ENCODE measurements at places on chromosomes 6 and 20.

DNA sequence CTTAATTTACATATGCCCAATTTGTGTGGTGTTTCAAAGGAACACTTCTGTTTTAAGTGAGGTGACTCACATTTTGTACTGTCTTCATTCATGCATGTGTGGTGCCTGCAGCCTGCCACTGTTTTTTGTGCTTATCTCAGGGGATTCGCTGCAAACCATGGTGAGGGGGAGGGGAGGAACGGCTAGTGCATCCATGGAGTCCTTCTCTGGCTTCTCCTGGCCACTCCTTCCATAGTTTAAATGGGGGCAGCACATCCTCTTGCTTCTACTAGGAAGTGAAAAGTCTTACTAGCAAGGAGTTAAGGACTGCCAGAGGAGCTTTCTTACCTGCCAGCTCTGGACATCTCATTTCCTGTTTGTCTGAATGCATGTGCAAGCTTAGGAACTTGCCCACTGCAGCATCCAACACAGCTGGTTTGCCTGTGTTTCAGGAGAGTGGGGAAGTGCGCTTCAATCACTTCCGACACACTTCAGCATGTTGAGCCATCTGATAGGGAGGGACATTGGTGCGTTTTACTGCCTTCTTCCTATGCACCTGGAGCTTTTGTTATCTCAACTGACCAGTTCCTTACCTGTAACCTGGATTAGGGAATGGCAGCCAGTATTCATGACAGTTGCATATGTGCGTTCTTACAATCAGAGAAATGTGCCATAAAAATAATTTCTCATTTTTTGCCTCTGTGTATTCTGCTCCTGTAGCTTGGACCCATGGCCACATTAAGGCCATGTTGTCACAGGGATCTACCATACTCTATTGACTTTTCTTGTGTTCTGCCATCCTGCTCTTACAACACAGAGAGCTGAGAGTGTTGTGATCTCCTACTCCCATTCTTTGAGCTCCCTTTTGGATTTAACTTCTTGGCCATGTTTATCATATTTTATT is 211.3 kb downstream of the ARID1B start:
- DNase-seq: no peak

DNA sequence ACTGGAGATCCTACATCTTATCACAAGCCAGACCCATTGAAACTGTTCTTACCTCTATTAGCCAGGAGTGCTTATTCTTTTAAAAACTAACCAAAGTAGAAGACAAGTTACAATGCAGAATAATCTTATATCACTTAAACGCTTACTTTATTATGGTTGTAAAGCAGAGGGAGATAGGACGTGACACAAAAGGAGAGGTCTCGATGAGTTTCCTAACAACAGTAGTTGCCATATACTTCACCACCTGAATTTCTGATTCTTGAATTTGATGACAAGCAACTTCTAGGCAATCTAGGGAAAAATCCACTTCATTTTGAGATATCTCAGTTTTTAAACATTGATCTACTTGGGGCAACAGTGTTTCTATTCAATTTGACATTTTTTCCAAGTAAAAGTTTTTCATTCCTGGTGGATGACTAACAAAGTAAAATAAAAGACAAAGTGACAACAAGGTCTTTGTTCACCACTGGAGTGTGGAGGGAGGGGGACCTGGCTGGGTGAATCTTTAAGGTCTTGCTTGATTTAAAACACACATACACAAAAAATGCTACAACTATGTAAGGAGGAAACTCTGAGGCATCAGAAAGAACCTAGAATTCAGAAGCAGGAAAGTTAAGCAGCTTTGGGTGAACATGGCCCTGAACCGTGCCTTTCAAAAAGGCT is 110.9 kb downstream of the SMLR1 start:
- no peak for DNase-seq

DNA sequence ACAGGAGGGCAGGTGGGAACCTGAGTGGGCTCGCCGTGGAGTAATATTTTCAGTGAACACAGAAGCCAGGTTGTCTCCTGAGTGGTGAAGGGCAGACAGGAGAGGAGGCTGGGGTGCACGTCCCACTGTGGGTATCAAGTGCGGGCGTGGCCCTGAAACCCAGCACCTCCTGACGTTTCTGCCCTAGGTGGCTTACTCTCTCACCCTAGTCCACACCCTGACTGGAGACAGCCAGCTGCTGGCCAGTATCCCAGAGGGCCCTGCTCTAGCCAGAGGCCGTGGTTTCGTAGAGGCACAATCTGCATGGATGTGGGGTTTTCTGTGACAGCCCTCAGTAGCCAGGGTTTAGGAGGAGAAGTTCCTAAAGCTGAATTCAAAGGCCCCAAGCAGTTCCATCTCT is 86.7 kb downstream of the TRERF1 start:
- no peak for DNase-seq

DNA sequence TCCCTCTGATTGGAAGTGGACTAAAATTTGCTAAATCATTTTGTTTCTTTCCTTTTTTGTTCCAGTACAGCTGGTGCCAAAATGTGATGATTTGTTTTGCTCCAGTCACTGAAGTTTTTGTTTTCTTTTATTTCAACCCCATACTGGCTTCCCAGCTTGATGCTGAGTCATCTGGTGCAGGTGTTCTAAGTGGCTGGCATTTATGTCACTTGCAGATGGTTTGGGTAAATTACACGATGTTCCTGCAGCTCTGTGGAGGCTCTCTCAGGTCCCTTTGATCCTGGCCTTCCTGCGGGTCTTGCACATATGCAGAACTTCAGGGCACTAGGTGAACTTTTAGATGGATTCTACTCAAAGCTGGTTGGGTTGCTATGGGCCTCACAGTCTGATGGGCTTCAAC is 577.7 kb downstream of the HAO1 start:
- no peak for DNase-seq

DNA sequence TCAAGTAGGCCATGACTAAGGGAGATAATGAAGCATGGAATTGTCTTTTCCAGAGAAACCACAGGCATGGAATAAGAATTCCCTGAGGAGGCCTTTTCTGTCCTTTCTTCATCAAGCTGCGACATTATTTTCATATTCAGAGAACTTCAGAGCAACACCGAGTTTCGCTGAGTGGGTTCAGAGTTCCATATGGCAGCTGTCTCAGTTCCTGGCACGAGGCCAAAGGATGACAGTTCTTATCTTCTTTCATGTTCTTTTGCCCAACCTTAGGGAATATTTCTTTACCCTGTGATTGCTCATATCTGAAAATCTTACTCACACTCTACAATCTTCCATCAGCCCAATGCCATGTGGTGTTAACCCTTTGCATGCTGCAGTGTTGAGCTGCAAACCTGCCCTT is 135.3 kb upstream of the BMP2 start:
- DNase-seq: no peak

- DNase-seq: no peak
Measured at GRCh38 chr6:169936355-169936975, 185.0 kb downstream of the ERMARD start.

- DNase-seq: no peak
Measured at GRCh38 chr20:20273286-20273685, 94.6 kb upstream of the INSM1 start.

All from NCI-H1930 (cell line).